ENCODE measurements at places on chromosomes 7 and 10.

DNA sequence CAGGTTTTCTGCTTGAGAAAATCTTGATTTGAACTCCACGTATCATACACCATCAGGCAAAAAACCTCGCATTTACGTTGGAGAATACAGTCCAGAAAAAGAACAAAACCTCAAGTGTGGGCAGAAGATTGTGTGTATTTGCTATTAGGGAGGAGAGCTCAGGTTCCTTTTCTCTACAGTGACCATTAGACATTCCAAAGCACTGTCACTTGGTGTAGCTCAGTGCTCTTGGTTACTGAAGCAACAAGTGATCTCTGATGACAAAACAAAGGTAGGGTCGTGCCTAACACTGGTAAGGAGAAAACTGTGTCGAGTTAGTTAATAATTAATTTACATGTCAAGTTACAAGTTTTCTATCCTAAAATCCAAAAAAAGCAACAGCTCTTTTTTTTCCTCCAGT lies 72.6 kb downstream of the C1GALT1 start:
- no peak for DNase-seq

DNA sequence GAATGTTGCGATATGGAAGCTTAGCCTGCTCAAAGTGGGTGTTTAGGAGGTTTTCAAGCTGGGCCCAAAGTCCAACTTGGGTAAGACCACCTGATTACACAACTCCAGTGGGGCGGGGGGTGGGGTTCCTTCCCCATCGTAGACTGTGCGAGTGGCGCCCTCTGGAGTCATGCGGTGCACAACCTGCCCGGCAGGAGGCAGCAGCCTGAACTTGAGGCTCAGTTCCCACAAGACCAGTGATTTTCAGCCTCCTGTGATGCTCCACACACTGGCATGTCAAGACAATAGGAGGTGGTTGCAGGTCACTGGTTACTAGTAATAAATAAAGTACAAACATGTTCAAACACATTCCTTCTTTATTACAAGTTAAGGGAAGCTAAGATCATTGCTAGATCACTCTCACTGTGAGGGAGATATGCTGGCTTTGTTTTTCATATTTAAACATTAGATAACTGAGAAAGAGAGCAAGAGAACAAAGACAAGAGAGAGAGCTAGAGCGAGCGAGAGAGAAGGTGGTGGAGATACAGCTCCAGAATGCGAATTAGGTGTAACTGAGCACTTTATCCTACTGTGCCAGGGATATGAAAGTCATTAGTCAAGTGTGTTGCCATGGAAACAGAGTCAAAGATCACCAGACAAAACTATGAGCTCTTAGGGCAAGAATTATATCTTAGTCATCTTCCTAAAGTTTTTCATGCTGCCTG lies 97.4 kb upstream of the BMPER start:
- DNase-seq: no peak

- no peak for DNase-seq
Observed at GRCh38 chr10:131085091-131085860, 226.2 kb downstream of the TCERG1L start.

DNA sequence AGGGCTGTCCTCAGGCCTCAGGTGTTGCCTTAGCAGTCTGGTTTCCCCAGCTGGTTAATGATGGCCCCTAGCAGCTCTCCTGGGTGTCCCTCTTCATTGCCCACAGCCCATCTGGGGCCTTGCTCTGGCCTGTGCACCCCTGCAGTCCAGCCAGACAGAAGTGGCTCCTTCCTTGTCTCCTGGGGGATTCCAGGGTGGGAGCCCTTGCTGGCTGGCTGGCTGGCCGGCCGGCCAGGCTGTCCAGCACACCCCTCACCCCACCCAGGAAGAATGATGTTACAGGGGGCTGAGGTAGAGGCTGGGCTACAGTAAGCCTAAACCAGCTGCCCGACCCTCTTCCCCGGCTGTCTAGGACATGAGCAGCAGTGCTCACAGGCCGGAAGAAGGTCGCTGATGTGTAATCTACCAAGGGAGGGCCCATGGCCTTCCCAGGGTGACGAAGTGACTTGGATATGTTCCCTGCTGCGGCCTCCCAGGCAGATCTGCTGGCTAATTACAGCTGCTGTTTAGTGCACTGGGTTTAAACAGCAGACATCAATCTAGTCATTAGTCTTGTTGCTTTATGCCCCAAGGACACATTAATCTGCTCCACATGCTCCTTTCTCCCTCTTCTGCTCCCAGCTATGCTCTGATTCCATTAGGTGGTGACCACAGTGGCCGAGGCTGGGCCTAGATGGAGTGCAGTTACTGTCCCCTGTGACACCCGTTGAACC lies 53.8 kb upstream of the LRRC4 start:
- DNase-seq: no peak

All from NCI-H524 treated with DMSO at 0.1 percent for 48 hours (cell line).